NCI-H2081 treated with DMSO at 0.1 percent for 48 hours (cell line): ENCODE measurements at places on chromosomes 7 and 10.

GRCh38 chr10:79547973-79548372 lies 12.2 kb downstream of the SFTPA2 start:
- DNase-seq = no peak

DNA sequence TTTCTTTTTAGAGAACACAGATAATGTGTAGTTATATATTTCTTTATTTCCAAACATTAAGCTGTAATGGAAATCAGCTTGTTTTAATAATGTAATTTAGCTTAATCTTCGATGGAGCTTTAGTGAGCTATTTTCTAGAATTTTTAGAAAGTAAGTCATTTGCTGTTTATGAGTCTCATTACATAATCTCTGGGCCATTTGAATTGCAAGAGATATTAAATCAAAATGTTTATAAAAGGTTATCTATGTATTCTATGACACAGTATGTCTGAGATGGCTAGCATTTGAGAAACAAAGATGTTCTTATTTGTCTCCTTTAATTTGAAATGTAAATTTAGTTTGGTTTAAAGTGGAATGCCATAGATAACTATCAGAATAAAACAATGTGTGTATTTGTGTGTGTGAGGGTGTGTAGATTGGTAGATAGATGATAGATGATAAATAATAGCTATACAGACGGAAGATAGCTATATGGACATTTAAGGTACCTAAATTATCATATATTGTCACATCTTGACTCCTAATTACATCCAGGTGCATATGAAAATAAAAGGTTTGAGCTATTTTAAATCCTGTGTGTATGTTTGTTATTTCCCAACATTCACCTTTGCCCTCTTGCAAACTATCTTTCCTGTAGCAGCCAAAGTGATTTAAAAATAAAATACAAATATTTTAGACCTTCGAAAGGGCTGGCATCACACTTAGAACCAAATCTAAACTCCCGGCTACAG lies 478.0 kb upstream of the KLF6 start:
- DNase-seq = no peak

- no peak for DNase-seq
Measured at GRCh38 chr10:15725603-15726002, 5.9 kb upstream of the ITGA8 start.

DNA sequence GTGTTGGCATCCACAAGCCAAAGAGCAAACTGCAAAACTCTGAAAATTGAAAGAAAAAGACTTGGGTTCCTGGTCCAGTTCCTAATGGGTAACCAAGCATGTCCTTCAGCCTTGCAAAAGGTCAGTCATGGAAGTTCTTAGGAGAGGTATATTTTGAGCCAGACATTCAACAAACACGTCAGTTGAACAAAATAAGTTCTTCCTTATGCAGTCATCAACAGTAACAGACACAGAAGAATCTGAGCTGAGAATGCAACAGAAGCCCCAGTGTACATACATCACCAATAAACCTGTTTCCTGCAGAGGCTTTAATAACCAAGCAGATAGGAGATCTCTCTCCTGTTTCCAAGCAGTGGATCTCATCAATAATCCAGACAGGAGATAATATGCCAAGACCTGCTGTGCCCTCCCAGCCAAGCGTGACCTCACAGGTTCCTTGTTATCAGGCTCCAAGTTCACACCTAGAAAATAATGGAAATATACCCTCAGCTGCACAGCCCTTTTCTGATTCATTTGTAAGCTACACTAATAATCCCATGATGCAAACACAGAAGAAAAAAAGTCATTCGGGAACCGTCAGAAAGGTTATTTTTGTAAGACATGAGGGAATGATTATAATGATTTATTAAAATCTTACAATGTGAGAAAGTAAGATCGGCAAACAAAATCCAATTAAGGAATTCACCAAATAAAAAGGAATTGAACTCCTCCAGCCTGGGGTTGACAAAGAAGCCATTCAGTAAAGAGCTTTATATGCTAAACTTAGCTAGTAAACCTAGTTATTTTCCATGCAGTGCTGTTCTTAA lies 90.7 kb downstream of the DGKI start:
- no peak for DNase-seq

DNA sequence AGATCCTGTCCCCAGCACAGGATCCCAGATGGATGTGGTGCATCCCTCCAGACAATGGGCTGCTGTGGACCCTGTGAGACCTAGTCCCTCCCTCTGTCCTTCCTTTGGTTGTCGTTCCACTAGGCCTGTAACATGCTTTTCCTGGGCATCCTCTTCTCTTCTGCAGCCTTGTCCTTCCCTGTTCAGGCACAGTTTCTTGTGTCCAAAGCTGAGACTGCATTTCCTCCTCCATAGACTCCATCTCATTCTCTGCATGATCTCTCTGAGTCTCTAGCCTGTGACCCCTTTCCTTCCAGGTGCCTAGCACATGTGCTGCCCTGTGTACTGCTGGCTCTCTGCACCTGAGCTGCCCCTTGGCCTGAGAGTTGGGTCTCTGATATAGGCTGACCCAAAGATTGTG lies 293.5 kb upstream of the IGFBP3 start:
- no peak for DNase-seq

GRCh38 chr10:27717861-27718260 lies 27.8 kb downstream of the MKX start:
- DNase-seq = no peak

- DNase-seq = no peak
Measured at GRCh38 chr10:92103376-92104090, 180.0 kb downstream of the BTAF1 start.

GRCh38 chr7:43647673-43648472 lies 65.0 kb downstream of the STK17A start:
- peak; percentile 79 for DNase-seq

- no peak for DNase-seq
Measured at GRCh38 chr10:7121154-7121797, 289.6 kb downstream of the SFMBT2 start.

GRCh38 chr10:3776796-3777571 lies 8.0 kb downstream of the KLF6 start:
- no peak for DNase-seq

GRCh38 chr10:71280825-71281224 lies 38.2 kb upstream of the SLC29A3 start:
- no peak for DNase-seq

GRCh38 chr7:136302049-136302448 lies 324.9 kb upstream of the MTPN start:
- DNase-seq = no peak

GRCh38 chr10:11205030-11205772 lies 187.5 kb downstream of the CELF2 start:
- DNase-seq = no peak

DNA sequence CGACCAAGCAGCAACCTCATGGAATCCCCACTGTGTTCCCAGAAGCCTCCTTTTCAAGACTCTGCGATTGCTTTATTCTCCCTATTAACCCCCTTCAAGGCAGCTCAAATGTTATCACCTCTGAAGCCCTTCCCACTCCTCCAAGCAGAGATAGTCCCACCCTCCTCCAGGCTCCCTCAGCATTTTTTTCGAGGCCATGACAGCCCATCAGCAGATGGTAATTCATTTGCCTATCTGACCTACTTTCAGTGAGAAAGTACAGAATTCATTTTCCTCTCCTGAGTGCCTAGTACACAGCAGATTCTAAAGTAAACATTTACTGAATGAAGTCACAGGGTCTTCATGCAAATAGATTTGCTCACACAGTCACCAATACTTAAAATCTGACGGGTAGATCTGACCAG lies 47.8 kb downstream of the HERPUD2 start:
- DNase-seq = no peak

- peak; percentile 79 for DNase-seq
Measured at GRCh38 chr7:12771378-12771877, 84.0 kb downstream of the ARL4A start.

- DNase-seq = no peak
Measured at GRCh38 chr10:48382982-48383381, 76.5 kb downstream of the MAPK8 start.

DNA sequence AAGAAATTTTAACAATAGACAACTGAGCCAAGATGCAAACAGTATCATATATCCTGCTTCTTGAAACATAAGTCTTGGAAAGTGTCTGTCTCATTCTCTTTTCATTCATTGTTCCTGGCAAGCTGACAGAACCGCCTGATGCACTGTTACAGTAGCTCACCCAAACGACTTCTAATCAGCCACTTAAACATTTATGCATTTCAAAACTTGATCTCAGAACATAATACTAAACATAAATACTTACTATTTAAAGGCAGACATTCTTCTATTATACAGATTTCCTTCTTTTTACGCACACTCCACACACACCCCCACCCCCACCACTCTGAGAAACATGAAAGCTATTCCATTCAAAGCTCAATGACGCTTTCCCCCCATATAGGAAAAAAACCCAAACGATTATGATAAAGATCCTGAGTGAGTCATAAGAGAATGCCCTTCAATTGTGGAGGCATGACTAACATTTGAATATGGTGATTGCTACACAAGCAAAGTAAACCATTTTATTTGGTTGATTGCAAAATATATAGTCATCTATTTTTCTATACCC lies 30.5 kb downstream of the SHTN1 start:
- no peak for DNase-seq

DNA sequence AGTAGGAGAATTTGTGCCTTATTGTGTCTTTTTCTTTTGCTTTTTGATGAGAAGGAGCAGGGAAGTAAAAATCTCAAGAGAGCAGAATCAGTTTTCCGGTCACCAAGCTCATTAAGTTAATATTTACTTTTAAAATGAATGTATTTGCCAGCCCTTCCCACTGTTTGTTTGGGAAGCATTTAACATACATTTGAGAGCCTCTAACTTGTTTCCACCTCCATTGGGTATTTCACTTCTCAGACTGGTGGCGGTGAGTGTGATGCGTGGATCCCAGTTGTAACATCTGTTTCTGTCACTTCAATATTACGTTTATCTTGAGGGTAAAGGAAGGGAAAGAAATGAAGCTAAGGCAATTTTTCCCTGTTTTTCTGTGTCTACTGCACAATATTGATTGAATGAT lies 22.8 kb downstream of the CDK14 start:
- peak; percentile 53 for DNase-seq

- no peak for DNase-seq
Measured at GRCh38 chr7:135600226-135600625, 42.5 kb downstream of the NUP205 start.

GRCh38 chr10:6114805-6115341 lies 26.0 kb downstream of the RBM17 start:
- DNase-seq = no peak

DNA sequence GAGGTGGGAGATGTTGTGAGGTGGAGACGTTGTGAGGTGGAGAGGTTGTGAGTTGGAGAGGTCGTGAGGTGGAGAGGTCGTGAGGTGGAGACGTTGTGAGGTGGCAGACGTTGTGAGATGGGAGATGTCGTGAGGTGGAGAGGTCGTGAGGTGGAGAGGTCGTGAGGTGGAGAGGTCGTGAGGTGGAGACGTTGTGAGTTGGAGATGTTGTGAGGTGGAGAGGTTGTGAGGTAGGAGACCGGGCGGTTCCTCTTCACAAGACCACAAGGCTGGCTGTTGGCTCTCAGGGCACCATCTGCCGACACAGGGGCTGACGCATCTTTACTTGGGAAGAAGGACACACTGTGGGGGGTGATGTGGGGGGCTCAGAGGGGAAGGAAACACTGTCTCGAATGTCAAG lies 34.7 kb upstream of the SHH start:
- DNase-seq = no peak

DNA sequence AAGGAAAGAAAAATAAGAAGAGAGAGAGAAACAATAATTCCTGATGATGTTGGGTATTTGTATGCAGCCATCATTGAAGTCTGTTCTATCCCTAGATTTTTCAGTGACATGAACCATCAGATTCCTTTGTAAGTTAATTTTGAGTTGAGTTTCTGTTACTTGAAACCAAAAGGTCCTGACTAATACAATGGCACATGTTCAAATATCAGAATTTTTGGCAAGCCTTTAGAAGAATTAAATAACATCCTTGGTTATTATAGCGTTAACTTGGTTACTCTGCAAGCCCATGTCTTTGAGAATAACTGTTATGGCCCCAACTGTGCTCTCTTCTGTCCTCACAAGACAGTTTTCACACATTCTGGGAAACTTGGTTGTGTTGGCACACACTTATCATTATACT lies 66.5 kb downstream of the SYPL1 start:
- no peak for DNase-seq

GRCh38 chr10:43035800-43036199 lies 41.1 kb upstream of the RET start:
- no peak for DNase-seq

DNA sequence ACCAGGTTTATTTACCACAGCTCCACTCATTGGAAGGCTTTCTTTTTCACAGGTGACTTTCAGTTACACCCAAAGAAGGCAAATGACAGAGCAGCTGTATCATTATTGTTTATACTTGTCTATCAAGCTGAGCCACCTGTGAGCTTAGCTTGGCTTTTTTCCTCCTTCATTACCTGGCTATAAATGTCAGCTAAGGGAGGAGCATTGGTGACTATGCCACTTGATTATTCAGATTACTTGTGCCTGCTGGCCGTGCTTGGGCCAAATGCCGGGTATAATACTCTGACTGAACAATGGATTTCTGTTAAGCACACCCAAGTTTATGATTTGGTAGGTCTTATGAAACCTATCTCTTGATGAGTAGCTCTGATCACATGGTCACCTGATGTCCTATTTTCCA lies 9.9 kb upstream of the GNAT3 start:
- no peak for DNase-seq

GRCh38 chr10:95035332-95036295 lies 33.7 kb downstream of the CYP2C8 start:
- DNase-seq = no peak

DNA sequence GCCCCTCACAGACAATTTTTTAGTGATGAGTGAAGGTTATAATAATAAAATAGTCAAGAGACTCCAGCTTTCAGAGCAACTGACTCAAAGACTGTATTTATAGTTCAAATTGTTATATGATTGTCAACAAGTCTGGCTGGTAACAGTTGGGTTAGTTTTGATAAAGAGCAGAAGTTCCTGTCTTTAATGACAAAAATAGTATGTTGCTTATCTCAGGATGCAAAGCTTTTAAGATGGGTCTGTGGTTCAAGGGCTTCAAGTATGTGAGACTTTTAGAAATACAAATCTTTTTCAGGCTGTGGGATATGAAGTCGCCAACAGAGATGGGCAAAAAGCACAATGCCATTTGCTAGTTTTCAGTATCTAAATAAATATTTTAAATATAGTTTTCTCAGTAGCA lies 118.4 kb downstream of the ABCA13 start:
- no peak for DNase-seq

- DNase-seq = no peak
Measured at GRCh38 chr10:132595854-132596253, 58.3 kb downstream of the INPP5A start.

GRCh38 chr7:78055001-78055573 lies 256.5 kb downstream of the PHTF2 start:
- no peak for DNase-seq

DNA sequence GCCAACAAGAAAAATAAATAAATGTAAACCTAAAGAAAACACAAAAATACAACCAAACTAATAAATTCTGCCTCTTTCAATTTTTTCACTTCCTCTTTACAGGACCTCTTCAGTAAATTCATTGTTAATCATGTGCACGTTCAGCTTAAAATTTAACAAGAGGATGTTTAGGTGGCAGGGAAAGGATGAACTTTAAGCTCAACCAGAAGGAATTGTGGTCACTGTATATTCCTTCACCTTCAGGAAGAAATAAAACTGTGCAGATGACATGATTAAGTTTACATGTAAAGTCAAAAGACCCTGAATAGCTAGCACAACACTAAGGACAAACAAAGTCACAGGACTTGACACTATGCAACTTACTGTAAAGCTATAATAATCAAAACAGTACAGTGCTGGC lies 33.0 kb downstream of the KIF5B start:
- DNase-seq = no peak
